ENCODE measurements at places on chromosomes 3 and 15. TPM values are rescaled to one million over a fixed set of nuclear protein-coding genes. Genes with fewer than 3 reads are reported as not detected.

DNA sequence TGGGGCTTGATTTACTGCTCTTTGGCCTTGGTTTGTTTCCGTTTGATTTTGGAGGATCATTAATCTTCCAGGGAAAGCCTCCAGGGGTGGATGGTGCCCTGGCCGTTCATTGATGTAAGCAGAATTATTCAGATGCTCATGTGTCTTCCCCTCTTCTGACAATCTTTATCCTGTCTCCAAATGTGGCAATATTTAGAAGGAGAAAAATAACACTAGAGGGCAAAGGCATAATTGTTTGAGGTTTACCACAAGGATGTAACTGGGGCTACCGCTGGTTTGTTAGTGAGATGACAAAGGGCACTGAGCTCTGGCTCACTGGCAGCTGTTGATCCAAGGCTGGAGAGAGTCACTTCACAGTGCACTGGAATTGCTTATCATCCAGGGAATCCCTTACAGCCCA lies 18.2 kb upstream of the PLCL2 start:
- DNase-seq: no peak

The C3orf52 gene
- 11.3 TPM for total RNA-seq

DNA sequence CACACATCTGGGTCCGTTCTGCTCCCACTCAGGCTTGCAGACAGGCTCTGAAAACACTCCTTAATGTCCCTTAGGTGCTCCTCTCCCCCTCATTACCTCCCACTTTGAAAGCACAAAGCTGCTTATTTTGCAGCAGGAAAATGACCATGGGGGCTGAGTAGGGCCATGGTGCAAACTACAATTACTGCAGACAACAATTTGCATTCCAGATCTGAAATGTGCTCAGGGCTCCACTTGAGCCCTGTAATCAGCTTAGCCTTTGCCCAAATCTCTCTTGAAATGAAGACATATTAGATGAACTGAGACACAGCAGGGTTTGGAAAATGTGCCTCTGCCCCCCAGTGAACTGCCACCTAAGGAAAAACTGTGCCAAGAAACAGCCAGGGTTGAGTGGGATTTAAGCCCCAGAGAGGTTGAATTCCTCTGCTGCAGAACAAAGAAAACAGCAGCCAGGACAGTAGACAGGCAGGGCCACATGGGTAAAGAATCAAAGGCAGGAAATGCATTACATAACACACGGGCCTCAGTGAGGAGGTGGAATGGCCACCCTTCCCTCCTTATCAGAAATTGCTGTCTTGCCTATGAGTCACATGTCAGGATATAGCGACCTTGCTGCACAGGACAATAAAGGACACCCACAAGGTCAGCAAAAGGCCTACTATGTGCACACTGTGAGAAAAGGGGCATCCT lies 126.8 kb upstream of the ARHGEF3 start:
- DNase-seq: no peak

The MAP3K13 gene
- total RNA-seq: not detected

- DNase-seq: no peak
These were observed 46.5 kb upstream of the PIK3CB start for GRCh38 chr3:138881233-138881632.

DNA sequence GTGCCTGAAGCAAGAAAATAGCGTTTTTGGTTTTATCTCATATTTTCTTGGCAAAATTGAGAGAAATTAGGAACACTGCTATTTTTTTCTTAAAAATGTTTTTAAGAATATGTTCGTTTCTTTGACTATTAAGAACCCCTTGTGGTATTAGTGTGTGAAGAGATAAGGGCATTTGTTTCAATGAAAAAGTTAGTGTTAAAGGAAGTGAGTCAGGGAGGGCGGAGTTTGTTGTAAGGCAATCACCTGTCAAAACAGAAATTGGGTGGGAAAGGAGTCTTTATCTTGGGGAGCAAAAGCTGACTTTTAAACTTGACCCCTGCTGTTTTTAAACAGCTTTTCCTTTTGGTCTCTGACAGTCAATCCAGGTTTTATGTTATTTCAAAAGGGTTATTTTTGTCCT lies 4.2 kb downstream of the RAP2B start:
- no peak for DNase-seq

The RPN1 gene
- total RNA-seq: 294 TPM

GRCh38 chr3:46664188-46664970 lies 29.1 kb downstream of the ALS2CL start:
- peak; percentile 14 for DNase-seq

DNA sequence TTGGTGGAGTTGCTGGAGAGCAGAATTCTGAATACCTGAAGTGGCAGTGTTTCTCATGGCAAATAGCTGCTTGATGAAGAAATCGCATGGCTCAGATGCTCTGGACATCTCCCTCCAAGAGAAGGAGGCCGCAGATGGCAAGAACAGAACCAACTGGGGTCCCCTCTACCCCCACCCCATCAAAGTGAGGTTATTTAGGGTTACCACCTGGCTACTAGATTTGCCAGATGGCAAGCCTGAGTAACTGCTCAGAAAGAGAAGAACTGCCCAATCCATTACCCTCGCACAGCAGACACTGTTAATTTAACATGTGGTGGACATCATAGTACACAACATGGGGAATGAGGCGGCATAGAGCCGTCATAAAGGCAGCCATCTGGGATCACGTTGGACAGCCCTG lies 30.5 kb upstream of the LIPC start:
- no peak for DNase-seq

- no peak for DNase-seq
These were observed 230.4 kb downstream of the ADAMTS17 start for GRCh38 chr15:100111125-100112060.

- DNase-seq: no peak
These were observed 13.4 kb downstream of the SEC62 start for GRCh38 chr3:169980055-169980454.

DNA sequence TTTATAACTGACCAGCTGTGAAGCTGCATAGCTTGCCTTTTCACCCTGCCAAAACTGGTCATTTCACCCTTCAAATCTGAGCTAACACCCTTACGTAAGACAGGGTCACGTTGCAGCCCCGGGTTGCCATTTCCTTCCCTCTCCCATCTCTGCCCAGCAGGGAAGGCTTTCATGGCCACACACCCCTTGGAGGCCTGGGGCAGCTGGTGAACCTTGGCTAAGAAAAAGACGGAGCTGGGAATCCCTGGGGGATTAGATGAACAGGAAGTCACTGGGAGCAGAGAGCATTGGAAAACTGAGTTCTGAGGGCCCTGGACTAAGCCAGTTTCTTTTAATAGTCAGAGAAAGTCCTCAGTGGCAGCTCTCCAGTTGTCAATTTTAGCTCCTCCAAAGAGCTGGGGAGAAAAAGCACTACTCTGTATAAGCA lies 67.8 kb downstream of the TTC23 start:
- DNase-seq: peak; percentile 29

The CHRNA5 gene
- 10.0 TPM for total RNA-seq

GRCh38 chr15:71128939-71129562 lies 13.8 kb downstream of the THSD4 start:
- no peak for DNase-seq

The LARP6 gene
- 22.9 TPM for total RNA-seq

DNA sequence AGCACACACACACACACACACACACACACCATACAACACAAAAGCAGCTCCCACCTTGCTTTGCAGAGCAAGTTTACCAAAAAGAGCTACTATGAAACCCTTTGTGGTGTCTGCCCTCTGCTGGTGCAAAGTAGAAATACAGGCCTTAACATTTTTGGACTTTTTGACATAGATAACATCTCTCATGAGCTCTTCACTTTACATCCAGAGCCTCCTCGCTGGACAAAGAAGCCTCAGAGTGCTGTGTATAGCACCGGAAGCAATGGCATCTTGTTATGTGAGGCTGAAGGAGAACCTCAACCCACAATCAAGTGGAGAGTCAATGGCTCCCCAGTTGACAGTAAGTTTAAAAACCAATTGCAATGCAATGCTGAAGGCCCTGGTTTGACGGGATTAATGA lies 157.9 kb downstream of the CHL1 start:
- DNase-seq: peak; percentile 14

The ATP13A5 gene
- 0.03 TPM for total RNA-seq

GRCh38 chr3:142809259-142809658 lies 79.6 kb downstream of the PCOLCE2 start:
- no peak for DNase-seq

GRCh38 chr15:101275018-101275417 lies 2.3 kb downstream of the SELENOS start:
- no peak for DNase-seq

The MST1 gene
- 11.0 TPM for total RNA-seq

The PIK3R4 gene
- total RNA-seq: 45.9 TPM

DNA sequence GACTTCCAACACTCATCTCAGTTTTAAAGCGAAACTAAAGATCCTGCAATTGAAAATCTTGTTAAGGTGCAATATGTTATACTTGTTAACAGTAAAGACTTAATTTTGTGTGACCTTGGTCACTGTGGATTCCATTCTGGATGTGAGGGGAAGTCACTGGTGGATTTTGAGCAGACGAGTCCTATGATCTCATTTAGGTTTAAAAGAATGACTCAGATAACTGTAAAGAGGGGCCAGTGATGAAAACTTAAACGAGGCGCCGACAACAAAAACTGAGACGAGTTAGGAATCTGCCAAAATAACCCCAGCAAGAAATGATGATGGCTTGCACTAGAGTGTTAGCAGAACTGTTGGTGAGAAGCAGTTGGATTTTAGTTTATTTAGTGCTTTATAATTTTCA lies 56.5 kb downstream of the LRRC28 start:
- no peak for DNase-seq

The TRPM1 gene
- total RNA-seq: 0.48 TPM

GRCh38 chr3:71998995-71999673 lies 214.2 kb upstream of the PROK2 start:
- DNase-seq: no peak

- peak; percentile 57 for DNase-seq
These were observed 113.1 kb downstream of the NUP210 start for GRCh38 chr3:13307041-13307440.

DNA sequence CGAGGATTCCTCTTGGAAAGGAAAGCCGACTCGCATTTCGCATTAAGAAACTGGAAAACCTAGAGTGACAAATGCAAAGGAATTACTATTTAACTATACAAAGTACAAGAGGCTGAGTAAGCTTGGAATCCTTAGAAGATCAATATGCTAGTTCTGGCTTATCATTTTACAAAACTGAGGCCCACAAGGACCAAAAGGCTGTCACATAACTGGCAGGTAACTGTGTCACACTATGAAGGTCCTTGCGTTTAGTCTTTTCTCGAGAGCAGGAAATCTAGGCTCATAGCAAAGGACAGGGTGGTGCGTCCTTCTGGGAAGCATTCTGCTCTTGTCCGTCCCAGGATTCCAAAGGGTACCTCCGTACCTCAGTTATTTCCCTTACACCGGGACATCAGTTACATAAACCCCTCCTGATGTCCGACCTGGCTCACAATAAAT lies 629 bp downstream of the RPL24 start:
- DNase-seq: no peak

- peak; percentile 14 for DNase-seq
These were observed 160.7 kb downstream of the STAC start for GRCh38 chr3:36540888-36541518.

DNA sequence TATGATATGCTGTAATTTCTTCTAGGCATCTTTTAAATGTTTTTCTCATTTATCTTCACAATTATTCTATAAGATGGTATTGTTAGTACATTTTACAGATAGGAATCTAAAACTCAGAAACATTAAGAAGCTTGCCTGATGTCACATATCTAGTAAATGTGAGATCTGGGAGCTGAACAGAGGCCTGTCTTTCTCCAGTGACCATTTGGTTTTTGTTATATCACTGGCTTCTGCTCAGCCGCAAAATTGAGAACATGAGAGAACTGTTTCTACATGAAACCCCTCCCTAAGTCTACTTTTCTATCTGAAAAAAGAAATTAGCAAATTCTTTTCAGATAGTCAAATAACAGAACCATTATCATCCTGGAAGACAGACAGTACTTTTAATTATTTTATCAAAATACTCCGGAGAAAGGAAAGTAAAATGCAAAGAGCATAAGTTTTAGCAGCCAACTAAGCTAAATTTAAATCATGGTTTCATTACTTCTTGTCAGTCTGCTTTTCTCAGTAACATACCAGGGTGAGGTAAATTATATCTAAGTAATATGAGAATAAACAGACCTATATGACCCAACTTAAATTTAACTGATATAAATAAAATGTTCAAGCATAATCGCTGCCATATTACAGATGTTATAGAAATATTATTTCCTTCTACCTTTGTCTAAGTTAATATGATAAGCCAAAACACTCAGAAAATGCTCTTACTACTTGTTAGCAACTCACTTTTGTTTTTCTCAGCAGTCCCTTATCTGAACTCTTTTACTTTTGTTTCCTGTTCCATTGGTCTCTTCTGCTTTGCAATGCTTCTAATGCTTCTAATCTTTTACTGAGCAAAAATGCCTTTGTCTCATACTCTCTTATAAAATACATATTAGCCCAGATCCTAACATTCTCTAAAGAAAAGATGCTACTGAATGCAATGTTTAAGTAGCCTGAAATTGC lies 68.0 kb upstream of the MBNL1 start:
- no peak for DNase-seq

DNA sequence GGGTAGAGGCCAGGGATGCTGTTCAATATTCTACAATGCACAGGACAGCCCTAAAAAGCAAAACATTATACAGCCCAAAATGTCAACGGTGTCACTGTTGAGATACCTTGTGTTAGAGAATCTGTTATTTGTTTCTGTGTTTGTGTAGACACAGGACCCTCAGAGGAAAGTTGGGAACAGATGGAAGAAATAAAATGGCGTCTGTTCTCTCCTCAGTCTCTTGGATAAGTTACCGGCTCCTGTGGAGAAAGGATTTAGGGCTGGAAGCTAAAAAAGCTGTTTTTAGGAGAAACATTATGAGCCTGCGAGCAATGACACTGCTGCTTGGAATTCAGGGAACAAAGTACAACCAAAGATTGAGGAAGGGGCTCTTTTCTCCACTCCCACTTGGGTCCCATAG lies 688.6 kb upstream of the ZNF385D start:
- DNase-seq: no peak

The MB21D2 gene
- 36.9 TPM for total RNA-seq

The CAMP gene
- total RNA-seq: not detected

GRCh38 chr15:47289656-47290055 lies 427.6 kb upstream of the SEMA6D start:
- no peak for DNase-seq

- no peak for DNase-seq
These were observed 13.9 kb upstream of the ZBBX start for GRCh38 chr3:167394003-167394402.

DNA sequence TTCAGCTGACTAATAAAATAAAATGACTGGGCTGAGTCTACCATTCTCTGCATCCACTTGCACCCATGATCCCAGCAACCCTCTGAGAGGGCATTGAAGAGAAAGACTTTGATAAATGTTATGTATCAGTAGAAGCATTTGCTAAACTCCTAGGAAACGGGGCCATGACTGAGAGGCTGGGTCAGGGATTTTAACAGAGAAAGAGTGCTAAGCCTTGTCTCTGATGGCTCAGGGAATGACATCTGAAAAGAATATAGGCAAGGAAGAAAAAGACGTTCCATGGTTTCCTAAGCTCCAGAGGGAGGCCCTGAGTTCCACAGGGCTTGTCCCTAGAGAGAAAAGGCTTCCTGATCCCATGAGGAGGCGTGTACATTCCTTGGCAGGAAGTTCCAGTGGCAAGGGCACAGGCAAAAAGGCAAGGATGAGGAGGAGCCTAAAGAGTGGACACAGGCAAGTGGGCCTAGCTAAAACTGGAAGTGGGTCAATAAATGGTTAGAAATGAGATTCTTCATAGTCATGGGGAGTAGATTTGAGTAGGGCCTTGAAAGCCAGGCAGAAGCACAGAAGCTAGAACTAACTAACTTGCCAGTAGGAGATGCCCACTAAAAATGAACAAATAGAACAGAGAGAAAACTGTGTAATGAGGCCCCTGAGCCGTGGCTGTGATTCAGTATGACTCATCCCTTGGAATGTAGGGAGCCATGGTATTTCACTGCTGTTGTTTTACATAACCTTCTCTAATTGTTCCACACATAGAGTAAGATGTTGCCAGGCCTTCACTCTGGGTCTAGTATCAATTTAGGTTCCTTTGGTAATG lies 44.9 kb upstream of the MANF start:
- DNase-seq: no peak
